Transverse colon (tissue), 4 donors: ENCODE measurements at places on chromosomes 3 and 15. TPM values are rescaled to one million over a fixed set of nuclear protein-coding genes. Genes with fewer than 3 reads are reported as not detected.

DNA sequence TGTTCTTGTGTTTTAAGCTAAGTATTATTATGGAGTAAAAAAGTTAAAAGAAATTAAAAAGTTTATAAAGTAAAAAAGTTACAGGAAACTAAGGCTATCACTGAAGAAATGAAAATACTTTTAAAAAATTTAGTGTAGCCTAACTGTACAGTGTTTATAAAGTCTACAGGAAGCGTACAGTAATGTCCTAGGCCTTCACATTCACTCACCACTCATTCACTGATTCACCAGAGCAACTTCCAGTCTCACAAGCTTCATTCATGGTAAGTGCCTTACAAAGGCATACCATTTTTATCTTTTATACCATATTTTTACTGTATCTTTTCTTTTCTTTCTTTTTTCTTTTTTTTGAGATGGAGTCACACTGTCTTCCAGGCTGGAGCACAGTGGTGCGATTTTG, 40.7 kb upstream of the SCN5A start:
- no peaks in the 10 kb centered on the region for H3K27me3 ChIP-seq
- no peak for DNase-seq
- no peak overlapping the region for H3K4me3 ChIP-seq
- no peaks in the 10 kb centered on the region for H3K4me1 ChIP-seq
- H3K36me3 ChIP-seq = no peaks in the 10 kb centered on the region

DNA sequence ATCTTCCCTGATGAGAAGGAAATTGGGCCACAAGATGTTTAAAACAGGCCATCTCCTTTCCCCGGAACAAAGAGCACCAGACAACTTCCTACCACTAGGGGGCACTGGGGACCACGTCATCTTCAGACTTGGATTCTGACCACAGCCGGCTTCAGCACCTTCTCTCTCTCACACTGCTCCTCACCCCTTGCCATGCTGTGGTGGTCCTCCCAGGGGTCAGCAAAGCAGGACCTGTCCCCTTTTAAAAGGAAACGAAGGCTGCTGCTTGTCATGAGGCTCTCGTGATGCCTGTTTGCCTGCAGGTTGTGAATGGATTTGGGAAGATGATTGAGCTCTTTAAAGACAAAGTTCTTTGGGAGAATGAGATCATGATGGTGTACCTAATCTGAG, 16.2 kb downstream of the RFT1 start:
- H3K4me1 ChIP-seq = no peaks in the 10 kb centered on the region
- no peaks in the 10 kb centered on the region for H3K27me3 ChIP-seq
- peak; percentile 86 for DNase-seq

GRCh38 chr3:49428752-49429080, 408 bp downstream of the NICN1 start:
- H3K27me3 ChIP-seq = no peaks in the 10 kb centered on the region
- DNase-seq = no peak
- no peaks in the 10 kb centered on the region for H3K36me3 ChIP-seq

- H3K27ac ChIP-seq = no peak overlapping the region
- no peaks in the 10 kb centered on the region for H3K4me1 ChIP-seq
- H3K36me3 ChIP-seq = no peaks in the 10 kb centered on the region
These were observed 154.3 kb downstream of the NSMCE3 start for GRCh38 chr15:29115093-29115991.

GRCh38 chr3:98791341-98792325, 28.5 kb downstream of the ST3GAL6 start:
- H3K27me3 ChIP-seq = no peaks in the 10 kb centered on the region
- DNase-seq = no peak
- H3K36me3 ChIP-seq = no peaks in the 10 kb centered on the region
- H3K27ac ChIP-seq = no peak overlapping the region
- no peaks in the 10 kb centered on the region for H3K4me1 ChIP-seq

PARP14 gene
- total RNA-seq = 35.9 TPM

LRRC31 gene
- 45.7 TPM for total RNA-seq

ATP8B4 gene
- 6.6 TPM for total RNA-seq
